ENCODE measurements at places on chromosomes 2 and 18. TPM values are rescaled to one million over a fixed set of nuclear protein-coding genes. Genes with fewer than 3 reads are reported as not detected.

The TNFAIP6 gene
- not detected for total RNA-seq

The EPC2 gene
- total RNA-seq: 22.7 TPM

The SERPINB12 gene
- total RNA-seq: not detected

The LYPD6 gene
- not detected for total RNA-seq

The CCDC68 gene
- not detected for total RNA-seq

The NAT8 gene
- total RNA-seq: not detected

The OXER1 gene
- not detected for total RNA-seq

All from activated CD8-positive, alpha-beta memory T cell treated with anti-CD3 and anti-CD28 coated beads for 36 hours (primary cell).